ENCODE measurements at places on chromosomes 11 and 22.
A peak's percentile ranks its signal among the peaks of the same experiment; 100 is the strongest.

GRCh38 chr11:77038029-77038824 lies 4.0 kb downstream of the B3GNT6 start:
- DNase-seq, result no peak

GRCh38 chr22:17218341-17218740 lies 894 bp downstream of the ADA2 start:
- no peak for DNase-seq

GRCh38 chr11:74948546-74948897 lies 369 bp downstream of the XRRA1 start:
- no peak for DNase-seq

- DNase-seq, result no peak
These were observed 16.5 kb downstream of the ATP6V1E1 start for GRCh38 chr22:17612057-17612456.

- no peak for DNase-seq
These were observed 221.7 kb upstream of the BLID start for GRCh38 chr11:122337704-122338103.

DNA sequence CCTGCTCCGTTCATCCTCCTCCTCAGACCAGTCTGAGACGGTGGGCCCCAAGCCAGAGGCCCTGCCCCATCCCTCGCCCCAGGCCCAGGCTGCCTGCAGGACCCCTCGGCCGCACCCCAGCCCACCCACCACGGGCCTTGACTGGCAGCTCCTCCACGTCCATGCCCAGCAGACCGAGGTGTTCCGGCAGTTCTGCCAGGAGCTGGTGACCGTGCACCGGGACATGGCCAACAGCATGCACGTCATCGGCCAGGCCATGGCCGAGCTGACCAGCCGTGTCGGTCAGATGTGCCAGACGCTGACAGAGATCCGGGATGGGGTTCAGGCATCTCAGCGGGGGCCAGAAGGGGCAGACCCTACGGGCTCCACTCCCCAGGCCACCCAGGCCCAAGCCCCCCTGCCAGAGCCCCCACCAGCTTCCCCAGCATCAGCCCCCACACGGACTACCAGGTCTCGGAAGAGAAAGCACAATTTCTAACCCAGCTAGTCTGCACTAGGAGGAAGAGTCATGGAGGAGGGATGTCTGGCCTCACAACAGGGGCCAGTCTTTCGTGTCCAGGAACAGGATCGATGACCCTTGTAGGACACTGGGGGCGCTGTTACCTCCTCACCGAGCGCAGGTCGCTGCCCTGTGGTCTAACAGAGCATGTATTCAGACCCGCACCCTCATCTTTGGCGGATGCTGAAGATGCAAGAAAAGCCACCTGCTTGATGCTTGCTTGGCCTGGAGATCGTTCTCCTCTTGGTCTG lies 66.3 kb downstream of the PRDM11 start:
- DNase-seq, result no peak

DNA sequence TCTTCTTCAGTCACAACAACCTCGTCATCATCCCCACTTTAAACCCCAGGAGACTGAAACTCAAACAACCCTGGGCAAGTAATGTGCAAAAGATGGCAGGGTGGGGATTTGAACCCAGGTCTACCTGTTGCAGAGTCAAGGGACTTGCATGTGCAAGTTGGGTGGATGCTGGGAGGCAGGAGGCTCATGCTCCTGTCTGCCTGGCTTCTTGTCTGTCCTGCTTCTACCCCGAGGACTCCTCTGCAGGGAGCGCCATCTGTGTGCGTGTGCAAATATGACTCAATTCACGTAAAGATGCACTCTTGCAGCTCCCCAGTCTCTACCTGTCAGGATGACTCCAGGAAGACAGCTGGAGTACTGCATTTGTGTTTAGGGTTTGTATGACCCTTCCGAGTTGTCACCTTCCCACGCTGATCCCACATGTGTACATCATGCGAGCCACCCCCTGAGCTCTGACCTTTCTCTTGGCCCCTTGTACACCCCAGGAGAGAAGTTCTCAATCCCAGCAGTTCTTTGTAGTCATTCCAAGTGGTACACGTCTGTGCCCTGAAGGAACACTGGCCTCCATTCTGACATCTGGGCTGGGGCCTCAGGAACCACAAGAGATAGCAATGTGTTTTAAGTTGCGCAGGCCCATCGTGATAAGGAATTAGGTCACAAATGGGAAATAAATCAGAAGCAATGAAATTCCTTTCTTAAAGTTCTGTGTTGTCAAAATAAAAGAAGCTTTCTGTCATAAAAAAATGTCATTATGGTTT lies 95.7 kb downstream of the CWC15 start:
- DNase-seq, result no peak

- DNase-seq, result no peak
These were observed 568.7 kb downstream of the ETS1 start for GRCh38 chr11:128018692-128019091.

DNA sequence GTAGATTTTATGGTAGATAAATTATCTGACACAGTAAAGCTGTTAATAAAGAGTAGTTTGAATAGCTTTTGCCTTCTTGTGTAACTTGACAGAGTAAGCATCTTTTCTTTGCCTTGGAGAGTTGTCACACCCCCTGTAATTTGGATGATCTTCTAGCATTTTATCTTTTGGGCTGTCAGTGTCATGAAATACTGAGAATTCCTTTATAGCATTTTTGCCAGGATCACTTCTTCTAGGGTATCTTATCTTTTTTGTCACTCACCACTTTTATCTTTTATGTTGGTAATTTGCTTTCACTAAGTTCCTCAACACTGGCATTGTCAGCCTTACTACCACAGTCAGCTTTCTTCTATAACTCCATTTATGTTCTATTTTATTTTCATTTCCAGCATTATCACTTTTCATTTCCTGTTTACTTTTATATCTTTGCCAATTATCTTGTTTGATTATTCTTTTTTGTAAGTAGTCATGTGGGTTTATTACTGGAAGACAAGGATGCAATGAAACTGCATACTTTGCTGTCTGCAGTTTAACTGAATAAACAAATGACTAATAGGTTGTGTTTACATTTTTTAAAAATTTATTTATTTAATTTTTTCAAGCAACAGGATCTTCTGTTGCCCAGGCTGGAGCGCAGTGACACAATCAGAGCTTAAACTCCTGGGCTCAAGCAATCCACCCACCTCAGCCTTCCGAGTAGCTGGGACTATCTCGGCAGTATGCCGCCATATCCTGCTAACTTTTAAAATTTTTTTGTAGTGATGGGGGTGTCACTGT lies 28.1 kb upstream of the ACAT1 start:
- DNase-seq, result no peak

- DNase-seq, result no peak
These were observed 530.3 kb downstream of the TBC1D22A start for GRCh38 chr22:47292546-47293320.

- DNase-seq, result peak; percentile 43
These were observed 61.1 kb upstream of the CD44 start for GRCh38 chr11:35077709-35078469.

DNA sequence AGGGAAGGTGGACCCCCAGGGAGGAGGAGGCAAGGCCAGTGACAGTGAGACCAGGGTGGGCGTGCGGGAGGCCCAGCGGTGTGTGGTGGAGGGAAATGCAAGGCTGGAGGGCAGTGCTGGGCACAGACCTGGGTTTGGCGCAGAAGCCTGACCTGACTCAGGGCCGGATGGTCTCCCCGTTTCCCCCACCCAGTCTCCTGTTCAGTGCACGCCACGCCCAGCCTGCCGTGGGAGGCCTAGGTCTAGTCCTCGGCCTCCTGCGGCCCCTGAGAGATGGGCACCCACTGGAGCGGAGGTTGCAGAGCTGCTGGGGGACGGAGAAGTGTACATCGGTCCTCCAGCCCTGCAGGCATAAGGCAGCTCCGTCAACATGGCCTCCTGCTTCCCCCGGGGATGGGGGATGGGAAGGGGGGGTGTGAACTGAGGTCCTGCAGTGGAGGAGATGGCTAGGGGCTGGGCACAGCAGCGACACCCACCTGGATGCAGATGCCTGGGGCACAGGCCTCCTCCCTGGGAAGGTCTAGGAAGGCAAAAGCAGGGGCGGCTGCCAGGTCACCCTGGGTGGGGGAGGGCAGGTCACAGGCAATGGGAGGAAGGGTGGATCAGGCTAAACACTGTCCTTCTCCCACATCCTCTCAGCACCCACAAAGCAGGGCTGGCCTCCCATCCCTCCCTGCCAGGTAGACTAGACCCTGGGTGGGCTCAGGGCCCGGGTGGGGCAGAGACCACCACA lies 15.9 kb downstream of the IL17REL start:
- DNase-seq, result no peak

- no peak for DNase-seq
These were observed 46.9 kb downstream of the PANX1 start for GRCh38 chr11:94175535-94175934.

DNA sequence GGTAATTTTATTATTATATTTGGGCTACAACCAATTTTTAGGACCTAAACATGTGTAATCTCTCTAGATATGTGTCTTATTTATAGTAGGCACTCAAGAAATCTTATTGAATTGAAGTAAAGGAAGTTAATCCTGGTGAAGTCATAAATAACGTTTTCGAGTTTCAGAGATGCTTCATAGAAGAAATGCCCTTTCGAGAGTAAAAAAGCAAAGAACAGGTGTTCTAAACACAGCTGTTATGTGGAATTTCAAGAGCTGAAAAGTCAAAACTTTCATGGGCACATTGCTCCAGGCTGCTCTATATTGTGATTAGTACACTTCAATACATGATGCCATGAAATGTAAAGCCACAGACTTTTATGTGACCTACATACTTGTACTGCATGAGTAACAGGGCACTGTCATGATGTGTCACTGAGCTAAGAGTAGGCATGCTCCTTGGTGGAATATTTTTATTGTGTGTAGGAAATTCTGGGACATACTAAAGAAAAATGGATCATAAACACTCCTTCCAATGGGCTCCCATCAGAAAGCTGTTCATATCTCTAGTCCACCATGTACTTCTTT lies 7.2 kb upstream of the ELMOD1 start:
- DNase-seq, result no peak
